T-helper 2 cell treated with Interferon-gamma antibody and Interleukin-4, amounts not matched to agents 5 μg/mL and 100 μg/mL, for 36 hours (primary cell): ENCODE measurements at places on chromosomes 5 and 9.

DNA sequence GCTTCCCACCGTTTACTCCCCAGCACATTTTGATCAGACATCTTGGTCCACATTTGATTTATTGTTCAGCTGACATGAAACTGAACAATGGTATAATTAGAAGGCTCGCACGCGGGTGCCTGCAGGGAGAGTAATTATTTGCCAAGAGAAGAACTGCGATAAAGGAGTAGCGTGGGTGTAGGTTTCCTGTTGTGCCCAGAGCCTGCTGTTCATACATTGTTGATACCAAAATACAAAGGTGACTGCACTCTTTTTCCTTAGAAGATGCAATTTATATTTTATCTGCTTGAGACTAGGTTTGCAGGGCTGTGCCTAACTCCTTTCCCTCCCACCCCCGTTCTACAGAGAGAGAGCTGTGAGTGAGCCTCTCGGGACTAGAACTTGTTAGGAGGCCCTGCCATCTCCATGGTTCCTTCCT lies 241.8 kb upstream of the MSX2 start:
- no peaks in the 10 kb centered on the region for H3K4me1 ChIP-seq
- no peak overlapping the region for H3K4me3 ChIP-seq
- no peak overlapping the region for H3K27ac ChIP-seq
- no peaks in the 10 kb centered on the region for H3K36me3 ChIP-seq
- no peaks in the 10 kb centered on the region for H3K27me3 ChIP-seq

DNA sequence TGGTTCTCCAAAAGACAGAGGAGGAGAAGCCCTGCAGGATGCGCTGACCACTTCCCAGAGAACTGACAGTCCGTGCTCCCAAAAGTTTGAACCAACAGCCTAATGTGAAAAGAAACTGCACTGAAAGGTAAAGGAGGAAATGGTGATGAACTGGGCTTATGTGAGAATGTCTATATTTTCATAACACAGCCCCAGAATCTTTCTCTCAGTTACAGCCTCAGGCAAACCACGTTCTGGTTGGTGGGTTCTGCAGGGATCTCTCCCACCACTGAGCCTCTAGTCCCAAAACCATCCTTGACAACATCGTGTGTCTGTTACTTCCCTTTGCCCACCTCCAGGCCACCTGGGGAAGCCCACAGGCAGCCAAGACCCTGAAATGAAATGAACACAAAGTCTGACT lies 23.9 kb downstream of the SPARC start:
- H3K27ac ChIP-seq, result no peak overlapping the region

- H3K4me1 ChIP-seq, result peaks cover 12% of the 10 kb centered on the region
- peaks cover 13% of the 10 kb centered on the region for H3K27me3 ChIP-seq
- peak overlapping the region; percentile 1 for H3K27ac ChIP-seq
- H3K4me3 ChIP-seq, result no peak overlapping the region
Measured at GRCh38 chr9:6355728-6356127, 27.6 kb downstream of the TPD52L3 start.

DNA sequence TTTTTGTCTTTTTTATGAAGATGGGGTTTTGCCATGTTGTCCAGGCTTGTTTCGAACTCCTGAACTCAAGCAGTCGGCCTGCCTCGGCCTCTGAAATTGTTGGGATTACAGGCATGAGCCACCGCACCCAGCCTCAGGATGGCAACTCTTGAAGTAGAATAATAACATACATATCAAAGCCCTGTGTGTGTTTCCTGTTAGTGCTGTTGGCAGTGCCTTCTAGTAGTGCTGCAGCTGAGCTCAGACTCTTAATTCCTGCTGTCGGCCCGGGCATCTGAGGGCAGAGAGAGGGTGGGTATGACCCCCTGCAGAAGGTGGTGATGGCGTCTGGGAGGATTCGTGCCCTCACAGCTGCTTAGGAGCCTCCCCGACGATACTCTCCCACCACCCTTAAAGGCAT lies 227.2 kb downstream of the PDZD2 start:
- no peak overlapping the region for H3K27ac ChIP-seq
- H3K4me1 ChIP-seq, result no peaks in the 10 kb centered on the region
- peaks cover 5% of the 10 kb centered on the region for H3K27me3 ChIP-seq
- DNase-seq, result no peak
- H3K4me3 ChIP-seq, result no peak overlapping the region
- no peaks in the 10 kb centered on the region for H3K36me3 ChIP-seq

DNA sequence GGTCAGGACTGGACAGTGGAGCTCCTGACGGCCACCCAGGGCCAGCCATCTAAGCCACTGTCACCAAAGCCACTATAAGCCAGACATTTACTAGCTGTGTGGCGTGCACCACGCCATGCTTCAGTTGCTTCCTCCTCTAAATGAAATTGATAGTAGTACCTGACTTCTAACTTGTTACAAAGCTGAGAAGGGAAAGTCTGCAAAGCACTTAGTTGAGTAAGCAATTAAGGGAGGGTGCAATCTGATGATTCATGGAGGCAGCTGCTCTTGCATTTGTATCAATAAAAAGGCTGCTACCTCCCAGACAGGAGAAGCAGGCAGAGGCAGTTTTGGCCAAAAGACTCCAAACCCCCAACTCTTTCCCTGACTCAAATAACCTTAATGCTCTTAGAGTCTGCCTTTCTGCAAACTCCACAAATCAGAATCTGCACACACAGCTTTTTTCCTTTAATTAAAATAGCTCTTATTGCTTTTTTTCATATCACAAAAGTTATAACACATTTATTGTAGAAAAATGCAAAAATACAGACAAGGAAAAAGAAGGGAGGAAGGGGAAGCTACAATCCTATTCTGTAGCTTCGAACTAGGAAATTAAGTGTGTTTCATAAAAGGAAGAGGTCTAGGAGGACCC lies 19.3 kb upstream of the RAPGEF1 start:
- DNase-seq, result no peak
- H3K4me1 ChIP-seq, result peaks cover 6% of the 10 kb centered on the region
- H3K4me3 ChIP-seq, result no peak overlapping the region

GRCh38 chr9:35604578-35605350 lies at the start of gene TESK1:
Gene TESK1 (plus strand): TSS chr9:35605262. CDS start chr9:35605620, 358 bp downstream.
- peak within 1 kb of the TSS; percentile 96 for H3K27ac ChIP-seq
- peaks cover 28% of the 10 kb centered on the region for H3K4me1 ChIP-seq
- peaks cover 17% of the 10 kb centered on the region for H3K36me3 ChIP-seq
- DNase-seq, result peak; percentile 85
- peak within 1 kb of the TSS; percentile 91 for H3K4me3 ChIP-seq
- no peaks in the 10 kb centered on the region for H3K27me3 ChIP-seq

DNA sequence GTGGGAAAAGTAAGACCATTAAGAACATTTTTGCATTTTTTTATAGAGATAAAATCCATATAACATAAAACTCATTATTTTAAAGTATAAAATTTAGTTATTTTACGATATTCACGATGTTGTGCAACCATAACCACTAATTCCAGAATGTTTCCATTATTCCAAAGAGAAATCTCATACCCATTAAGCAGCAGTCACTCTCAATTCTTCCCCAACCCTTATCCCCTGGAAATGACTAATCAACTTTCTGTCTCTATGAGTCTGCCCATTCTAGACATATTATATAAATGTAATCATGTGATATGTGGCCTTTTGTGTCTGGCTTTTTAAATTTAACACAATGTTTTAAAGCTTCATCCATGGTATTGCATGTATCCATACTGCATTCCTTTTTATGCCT lies 115.6 kb upstream of the ADAMTSL1 start:
- no peak overlapping the region for H3K27ac ChIP-seq
- no peaks in the 10 kb centered on the region for H3K27me3 ChIP-seq
- no peaks in the 10 kb centered on the region for H3K36me3 ChIP-seq
- no peak overlapping the region for H3K4me3 ChIP-seq
- DNase-seq, result no peak

- H3K27me3 ChIP-seq, result no peaks in the 10 kb centered on the region
- no peak overlapping the region for H3K4me3 ChIP-seq
- no peak for DNase-seq
- H3K36me3 ChIP-seq, result no peaks in the 10 kb centered on the region
Measured at GRCh38 chr5:126871441-126871840, 94.5 kb downstream of the LMNB1 start.

GRCh38 chr5:172958331-172959046 lies 735 bp upstream of the RPL26L1 start:
- DNase-seq, result peak; percentile 64
- H3K4me3 ChIP-seq, result peak overlapping the region; percentile 91
- H3K4me1 ChIP-seq, result peaks cover 23% of the 10 kb centered on the region
- peaks cover 10% of the 10 kb centered on the region for H3K36me3 ChIP-seq
- peaks cover 2% of the 10 kb centered on the region for H3K27me3 ChIP-seq

- H3K36me3 ChIP-seq, result no peaks in the 10 kb centered on the region
- H3K4me3 ChIP-seq, result no peak overlapping the region
Measured at GRCh38 chr9:109360771-109361170, 39.9 kb upstream of the EPB41L4B start.

GRCh38 chr5:74123929-74124328 lies 497.9 kb downstream of the ARHGEF28 start:
- no peak overlapping the region for H3K4me3 ChIP-seq
- H3K27ac ChIP-seq, result no peak overlapping the region

DNA sequence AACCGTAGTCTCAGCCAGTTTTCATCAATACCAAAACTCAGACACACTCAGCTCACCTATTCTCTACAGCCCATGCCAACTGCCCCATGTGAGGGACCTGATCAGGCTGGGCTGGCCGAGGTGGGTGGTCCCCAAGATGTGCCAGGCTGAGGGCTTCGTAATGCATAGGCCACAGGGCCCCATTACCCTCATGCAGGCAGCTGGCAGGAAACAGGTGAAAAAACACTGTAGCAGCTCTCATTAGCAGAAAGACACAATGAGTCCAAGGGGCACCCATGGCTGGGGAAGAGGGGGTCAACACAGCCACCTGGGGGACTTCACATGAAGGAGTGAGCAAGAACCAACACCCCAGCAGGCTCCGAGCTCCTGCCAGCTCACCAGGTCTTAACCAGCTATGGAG lies 8.2 kb downstream of the IPPK start:
- DNase-seq, result no peak
- peaks cover 10% of the 10 kb centered on the region for H3K36me3 ChIP-seq
- H3K27me3 ChIP-seq, result no peaks in the 10 kb centered on the region
- no peak overlapping the region for H3K27ac ChIP-seq
- peaks cover 18% of the 10 kb centered on the region for H3K4me1 ChIP-seq

- H3K36me3 ChIP-seq, result no peaks in the 10 kb centered on the region
- no peaks in the 10 kb centered on the region for H3K4me1 ChIP-seq
- no peak for DNase-seq
- H3K27ac ChIP-seq, result no peak overlapping the region
- no peaks in the 10 kb centered on the region for H3K27me3 ChIP-seq
Measured at GRCh38 chr5:96322217-96322616, 110.8 kb downstream of the PCSK1 start.

DNA sequence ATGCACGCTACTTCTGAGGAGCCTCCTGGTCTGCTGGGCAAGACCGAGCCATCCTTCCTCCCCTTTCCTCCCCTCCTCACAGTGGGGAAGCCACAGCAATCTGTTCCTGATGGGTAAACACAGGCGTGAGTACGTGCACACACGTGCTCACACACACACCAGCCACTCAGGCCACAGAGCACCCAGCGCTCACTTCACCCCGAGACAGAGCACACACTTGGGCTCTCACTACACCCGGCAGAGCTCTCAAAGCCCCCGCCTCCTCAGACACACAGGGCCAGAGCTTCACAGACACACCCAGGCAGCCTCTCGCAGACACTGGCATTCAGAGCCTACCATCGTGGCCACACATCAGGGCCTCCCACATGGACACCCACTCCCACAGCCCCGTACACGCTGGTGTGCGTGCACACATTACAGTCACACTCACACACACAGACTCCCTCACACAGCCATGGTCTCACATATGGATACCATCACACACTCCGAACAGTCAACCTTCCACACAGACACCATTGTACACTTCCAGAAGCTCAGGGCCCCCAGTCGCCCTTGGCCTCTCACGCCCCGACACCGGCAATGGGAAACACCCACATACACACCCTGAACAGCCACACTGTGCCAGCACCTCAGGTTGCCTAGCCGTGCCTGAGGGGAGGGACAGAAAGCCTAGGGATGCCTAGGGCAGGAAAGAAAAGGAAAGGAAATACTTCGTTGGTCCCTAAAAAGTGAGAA lies 13.5 kb downstream of the CNTFR start:
- no peak overlapping the region for H3K27ac ChIP-seq
- H3K4me1 ChIP-seq, result peaks cover 5% of the 10 kb centered on the region

DNA sequence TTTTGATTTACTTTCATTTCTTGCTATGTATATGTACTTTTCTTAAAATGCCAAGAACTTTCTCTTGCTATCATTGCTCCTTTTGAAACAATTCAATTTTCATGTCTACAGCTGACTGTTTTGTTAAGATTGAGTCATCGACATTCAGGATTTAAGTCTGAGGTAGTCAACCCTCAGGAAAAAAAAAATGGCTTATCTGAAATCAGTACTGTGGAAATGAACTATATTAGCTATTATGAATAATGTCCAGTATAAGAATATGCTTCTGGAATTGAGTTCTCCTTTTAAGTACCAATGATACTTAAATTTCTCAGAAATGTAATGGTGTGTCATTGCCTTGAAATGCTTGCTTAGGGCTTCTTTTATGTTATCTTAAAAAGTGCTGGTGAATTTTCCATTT lies 37.9 kb downstream of the TNFAIP8 start:
- DNase-seq, result no peak
- H3K4me3 ChIP-seq, result no peak overlapping the region
- no peaks in the 10 kb centered on the region for H3K27me3 ChIP-seq
- peaks cover 61% of the 10 kb centered on the region for H3K36me3 ChIP-seq
- H3K4me1 ChIP-seq, result peaks cover 61% of the 10 kb centered on the region
- H3K27ac ChIP-seq, result peak overlapping the region; percentile 69

DNA sequence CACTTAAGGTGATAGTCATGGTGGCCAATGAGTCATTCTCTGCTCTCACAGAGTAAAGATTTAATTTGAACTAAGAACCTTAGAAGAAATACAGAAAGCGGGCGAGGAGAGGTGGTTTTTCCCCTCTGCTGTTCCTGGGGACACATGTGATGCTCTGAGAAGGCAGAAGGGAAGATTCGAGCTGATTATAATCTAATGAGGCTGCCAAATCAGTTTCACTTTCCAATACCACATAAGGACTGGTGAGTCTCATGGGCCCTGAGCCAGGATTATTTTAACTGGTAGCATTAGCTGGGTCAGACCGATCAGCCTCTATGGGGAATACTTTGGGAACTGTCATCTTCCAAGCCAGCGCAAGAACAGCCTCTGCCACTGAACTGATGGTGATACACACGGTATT lies 116.5 kb downstream of the SLC1A3 start:
- peak overlapping the region; percentile 1 for H3K27ac ChIP-seq
- H3K27me3 ChIP-seq, result no peaks in the 10 kb centered on the region
- peaks cover 14% of the 10 kb centered on the region for H3K4me1 ChIP-seq
- H3K4me3 ChIP-seq, result peak overlapping the region; percentile 35
- DNase-seq, result no peak
- no peaks in the 10 kb centered on the region for H3K36me3 ChIP-seq

DNA sequence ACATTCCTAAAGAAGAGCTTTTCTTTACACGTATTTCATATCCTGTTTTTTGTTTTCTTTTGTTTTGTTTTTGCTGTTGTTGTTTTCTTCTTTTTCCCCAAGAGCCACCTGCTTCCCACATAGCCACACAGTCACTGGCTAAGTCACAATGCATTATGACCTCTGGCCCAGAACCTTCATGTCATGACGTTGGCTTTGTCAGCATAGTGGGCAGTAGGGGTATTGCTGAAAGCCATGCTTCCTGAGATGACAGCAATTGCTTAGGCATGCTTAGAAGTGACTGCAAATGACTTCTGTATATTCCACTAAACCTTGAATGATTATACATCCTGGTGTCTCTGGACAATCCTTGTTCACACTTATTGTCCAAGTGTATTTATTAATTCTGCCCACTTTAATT lies 375.8 kb downstream of the TAF11L14 start:
- no peaks in the 10 kb centered on the region for H3K27me3 ChIP-seq
- no peaks in the 10 kb centered on the region for H3K4me1 ChIP-seq
- no peaks in the 10 kb centered on the region for H3K36me3 ChIP-seq
- no peak for DNase-seq
- no peak overlapping the region for H3K4me3 ChIP-seq
